ENCODE measurements at places on chromosomes 12 and 14. TPM values are rescaled to one million over a fixed set of nuclear protein-coding genes. Genes with fewer than 3 reads are reported as not detected.

DNA sequence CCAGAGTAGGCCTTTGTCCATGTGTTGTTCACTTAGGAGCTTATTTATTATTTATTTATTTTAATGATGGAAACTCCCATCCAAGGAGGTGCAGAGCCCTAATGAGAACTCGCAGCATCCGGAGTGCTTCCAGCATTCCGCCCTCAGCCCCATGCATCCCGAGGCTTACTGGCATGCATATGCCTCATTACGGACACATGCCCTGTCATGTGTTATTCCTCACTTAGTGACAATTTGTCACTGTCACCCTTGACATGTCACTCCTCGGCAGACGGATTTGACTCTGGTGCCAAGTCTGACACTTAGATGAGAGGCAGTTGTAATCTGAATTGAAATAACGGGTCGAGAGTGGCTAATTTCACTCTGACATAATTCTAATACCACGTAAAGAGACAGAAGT lies 132.8 kb downstream of the VRK1 start:
- no peak for DNase-seq

DNA sequence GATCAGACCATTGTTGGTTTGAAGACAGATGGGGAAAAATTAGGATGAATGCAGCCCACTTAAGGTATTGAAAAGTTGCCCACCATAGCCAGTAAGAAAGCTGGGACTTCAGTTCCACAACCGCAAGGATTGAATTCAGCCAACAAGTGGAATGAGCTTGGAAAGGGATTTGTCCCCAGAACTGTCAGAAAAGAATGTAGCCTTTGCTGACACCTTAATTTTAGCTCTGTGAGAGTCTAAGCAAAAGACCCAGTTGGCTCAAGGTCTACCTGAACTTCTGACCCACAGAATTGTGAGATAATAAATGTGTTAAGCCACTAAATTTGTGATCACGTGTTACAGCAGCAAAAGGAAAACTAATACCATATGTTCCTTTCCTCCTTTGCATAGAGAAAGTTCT lies 29.4 kb downstream of the PPFIA2 start:
- no peak for DNase-seq

GRCh38 chr14:34361504-34362011 lies 100.5 kb downstream of the SPTSSA start:
- DNase-seq, result no peak

- DNase-seq, result no peak
These were observed 23.3 kb downstream of the MEG3 start for GRCh38 chr14:100849115-100849781.

GRCh38 chr14:95026851-95027463 lies 130.4 kb downstream of the DICER1 start:
- no peak for DNase-seq

DNA sequence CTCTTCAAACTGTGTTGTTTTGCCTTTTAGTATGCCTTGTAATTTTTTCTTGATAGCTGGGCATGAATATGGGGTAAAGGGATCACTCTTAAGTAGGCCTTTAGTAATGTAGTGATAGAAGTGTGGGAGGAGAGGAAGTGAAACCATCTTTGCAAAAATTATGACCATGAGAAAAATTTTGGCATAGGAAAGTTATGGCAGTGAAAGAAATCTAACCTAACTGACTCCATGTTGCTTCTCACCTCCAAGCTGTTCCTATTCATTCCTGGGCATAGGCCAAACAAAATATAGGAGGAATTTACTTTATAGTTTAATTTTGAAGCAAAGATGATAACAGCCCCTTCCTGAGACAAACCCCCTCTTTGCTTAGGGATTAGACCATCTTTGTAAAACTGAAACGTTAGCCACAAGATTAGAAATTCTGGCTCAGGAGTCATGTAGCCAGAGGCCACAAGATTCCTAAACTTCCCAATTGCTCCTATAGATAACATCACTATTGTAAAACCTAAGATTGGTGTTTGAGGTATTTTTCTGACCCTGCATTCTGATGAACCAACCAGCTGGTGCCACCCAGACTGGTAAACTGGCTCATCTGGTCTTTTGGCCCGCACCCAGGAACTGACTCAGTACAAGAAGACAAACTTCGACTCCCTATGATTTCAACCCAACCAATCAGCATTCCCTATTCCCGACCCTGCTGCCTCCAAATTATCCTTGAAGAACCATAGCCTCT lies 45.8 kb downstream of the CRADD start:
- DNase-seq, result no peak

DNA sequence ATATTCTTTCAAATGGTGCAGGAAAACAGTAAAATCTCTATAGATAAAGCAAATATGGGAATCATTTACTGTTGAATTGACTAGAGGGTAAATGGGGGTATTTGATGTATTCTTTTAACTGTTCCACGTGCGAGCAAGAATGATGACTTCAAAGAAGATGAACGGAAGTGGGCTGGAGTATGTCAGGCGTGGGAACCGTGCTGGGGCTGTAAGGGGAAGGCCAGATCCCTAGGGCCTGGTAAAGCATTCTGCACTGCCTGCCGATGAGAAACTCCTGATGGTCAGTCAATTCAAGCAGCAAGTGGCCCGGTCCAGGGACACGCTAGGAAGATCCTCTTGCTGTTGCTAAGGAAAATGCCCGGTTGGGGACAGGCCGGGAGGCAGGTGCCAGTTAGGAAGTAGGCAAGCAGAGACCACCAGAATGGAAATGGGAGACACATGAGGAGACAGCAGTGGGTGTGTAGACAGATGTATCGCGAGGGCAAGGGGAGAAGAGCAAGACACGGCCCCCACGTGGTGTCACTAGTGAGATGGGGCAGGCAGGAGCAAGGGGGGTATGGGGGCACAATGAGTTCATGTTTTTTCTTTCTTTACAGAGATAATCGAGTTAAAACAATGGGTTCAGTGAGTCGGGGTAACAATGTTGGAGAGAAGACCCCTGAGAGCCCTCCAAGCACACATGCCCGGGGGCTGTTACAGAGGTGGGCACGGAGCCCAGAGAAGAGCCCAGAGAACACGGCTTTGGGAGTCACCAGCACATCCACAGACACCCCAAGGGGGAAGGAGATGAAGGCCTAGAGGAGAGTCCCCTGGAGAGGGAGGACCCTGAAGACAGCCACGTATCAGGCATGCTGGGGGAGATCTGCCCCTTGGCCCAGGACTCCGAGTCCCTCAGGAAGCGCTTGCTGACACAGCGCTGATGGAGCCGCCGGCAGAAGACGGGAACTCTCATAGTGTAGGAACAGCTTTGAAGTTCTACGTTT lies 37.2 kb downstream of the FBXO21 start:
- no peak for DNase-seq

DNA sequence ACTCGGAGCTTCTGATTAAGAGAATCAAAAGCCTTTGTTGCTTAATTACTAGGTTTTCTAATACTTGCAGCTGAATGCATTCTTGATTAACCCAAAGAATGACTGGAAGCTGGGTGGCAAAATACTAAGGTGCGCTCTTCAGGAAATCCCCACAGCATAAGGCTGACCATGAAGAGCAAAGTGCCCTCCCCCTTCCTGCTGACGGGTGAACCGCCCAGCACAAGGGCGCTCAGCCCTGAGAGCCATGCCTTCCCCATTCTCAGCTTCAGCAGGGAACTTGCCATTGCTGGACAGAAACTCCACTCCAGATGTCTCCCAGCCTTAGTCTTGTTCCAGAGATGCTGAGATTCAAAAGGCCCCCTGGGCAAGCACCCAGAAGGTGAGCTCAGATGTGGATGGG lies 27.2 kb upstream of the FBRSL1 start:
- DNase-seq, result no peak

DNA sequence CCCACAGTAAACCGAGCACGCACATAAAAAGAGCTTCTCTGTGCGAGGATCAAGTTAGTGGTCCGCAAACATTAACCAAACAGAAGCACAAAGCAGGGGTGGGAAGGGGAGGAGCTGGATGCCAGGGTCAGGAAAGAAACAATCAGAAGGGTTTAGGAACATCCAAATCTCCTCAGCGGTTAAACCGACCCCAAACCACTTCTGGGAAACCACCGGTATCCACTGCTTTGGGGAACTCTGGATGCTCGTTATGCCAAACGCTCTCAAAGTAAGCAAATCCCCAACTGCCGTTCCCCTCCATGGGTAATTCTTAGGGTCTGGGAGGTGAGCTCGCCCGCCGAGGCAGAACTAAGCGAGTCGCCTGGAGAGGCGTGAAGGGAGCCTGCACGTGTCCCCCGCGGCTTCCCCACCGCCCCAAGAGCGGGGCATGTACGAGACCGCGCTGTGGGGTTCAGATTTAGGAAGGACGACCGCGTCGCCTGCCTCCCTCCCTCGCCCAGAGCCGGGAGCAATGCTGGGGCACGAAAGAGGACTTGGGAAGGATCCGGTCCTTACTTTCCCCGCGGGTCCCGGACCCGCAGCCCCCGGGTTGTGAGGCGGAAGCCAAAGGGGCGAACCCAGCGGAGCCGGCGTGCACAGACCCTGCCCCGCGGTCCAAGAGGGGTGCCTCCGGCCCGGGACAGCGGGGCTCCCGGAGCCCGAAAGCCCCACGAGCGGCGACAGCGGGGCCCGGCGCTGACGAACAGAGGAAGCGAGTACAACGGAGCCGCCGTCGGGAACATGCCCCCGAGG lies 711 bp downstream of the SBNO1 start:
- no peak for DNase-seq

GRCh38 chr14:91059576-91060350 lies 678 bp downstream of the RPS6KA5 start:
- DNase-seq, result no peak

DNA sequence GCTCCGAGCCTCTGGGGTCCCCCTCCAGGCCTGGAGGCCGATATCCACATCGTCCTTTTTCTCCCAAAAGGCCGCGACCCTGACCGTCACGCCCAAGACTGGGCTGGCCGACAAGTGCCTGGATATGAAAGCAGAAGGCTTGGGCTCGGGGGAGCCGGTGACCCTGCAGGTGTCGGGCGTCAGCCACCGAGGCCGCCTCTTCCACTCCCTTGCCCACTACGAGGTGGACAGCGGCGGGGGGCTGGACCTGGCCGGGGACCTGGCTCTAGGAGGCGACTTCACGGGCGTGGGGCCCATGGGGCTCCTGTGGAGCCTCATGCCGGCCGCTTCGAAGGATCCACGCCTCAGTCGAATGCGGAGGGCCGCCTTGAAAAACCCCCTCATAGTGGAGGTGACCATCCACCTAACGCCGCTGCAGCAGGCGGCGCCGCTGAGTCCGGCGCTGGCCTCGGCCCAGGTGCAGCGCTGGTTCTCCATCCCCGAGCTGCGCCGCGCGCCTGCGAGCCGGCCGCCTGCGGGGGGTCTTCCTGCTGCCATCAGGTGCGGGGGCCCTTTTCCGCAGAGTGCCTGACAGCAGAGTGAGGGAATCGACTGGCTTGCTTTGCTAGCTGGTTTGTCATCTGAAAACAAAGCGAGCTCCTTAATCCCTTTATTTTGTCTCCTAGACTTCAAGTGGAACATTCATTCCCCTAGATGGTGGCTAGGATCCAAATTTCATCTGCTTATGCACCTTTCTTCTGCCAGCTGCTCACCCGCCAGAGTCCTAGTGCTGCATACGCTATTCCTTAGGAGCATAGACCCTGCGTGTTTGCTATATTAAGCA lies 10.6 kb upstream of the DNAL1 start:
- no peak for DNase-seq

GRCh38 chr14:63432228-63432627 lies 110.9 kb downstream of the PPP2R5E start:
- DNase-seq, result no peak

- DNase-seq, result no peak
These were observed 123.7 kb downstream of the DAD1 start for GRCh38 chr14:22465201-22465840.

GRCh38 chr12:116885491-116885890 lies 4.2 kb upstream of the HRK start:
- DNase-seq, result no peak

GRCh38 chr12:124555168-124556073 lies 12.0 kb downstream of the NCOR2 start:
- no peak for DNase-seq

The KRT73 gene
- total RNA-seq, result not detected

The ADAMTS20 gene
- 0.09 TPM for total RNA-seq

The NXPH4 gene
- total RNA-seq, result 10.7 TPM

The TSPAN19 gene
- 0.10 TPM for total RNA-seq

The CMTM5 gene
- not detected for total RNA-seq

The PLBD1 gene
- 0.37 TPM for total RNA-seq

The LRP1 gene
- total RNA-seq, result 3.1 TPM

All from NCI-H460 (cell line).